ENCODE measurements at places on chromosomes 7 and 10.

DNA sequence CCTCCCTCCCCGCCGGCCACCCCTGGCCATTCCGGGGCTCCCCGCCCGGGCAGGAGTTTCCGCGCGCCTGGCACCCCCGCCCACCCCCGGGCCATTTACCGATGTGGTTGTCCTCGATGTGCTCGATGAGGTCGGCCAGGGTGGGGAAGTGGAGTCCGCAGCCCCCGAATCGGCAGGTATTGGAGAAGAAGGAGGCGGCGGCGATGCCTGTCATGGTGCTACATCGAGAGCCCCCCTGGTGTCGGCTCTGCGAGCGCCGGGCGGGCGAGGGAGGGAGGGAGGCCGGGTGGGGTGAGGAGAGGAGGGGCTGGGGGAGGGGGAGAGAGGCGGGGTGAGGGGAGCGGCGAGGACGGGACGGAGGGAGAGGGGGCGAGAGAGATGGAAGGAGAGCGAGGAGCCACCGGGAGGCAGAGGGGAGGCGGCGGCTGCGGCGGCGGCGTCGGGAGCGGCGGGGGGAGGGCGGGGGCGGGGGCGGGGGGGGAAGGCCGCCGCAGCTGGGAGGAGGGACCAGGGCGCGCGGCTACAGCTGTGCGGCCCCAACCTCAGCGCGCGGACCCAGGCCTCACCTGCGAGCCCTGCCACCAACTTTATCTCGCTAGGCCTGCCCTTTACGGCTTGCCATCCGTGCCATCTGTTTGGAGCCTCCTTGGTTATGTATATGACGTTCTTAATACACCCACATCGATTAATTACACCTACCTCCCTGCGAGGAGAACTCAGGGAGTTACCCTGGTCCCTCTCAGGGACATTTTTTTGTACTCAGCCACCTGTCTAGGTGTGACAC, at the start of gene JAZF1:
Gene JAZF1, minus strand, starts transcription at position 432 of the 784 bp plus-strand sequence.
- DNase-seq, result no peak

- no peak for DNase-seq
These were observed 105.2 kb upstream of the NOBOX start for GRCh38 chr7:144508702-144509101.

- no peak for DNase-seq
These were observed 151.5 kb downstream of the DNAJB6 start for GRCh38 chr7:157488281-157488680.

- DNase-seq, result no peak
These were observed 125.5 kb downstream of the CLEC2L start for GRCh38 chr7:139648941-139649425.

- DNase-seq, result no peak
These were observed 205.3 kb downstream of the BUB3 start for GRCh38 chr10:123359539-123359938.

- DNase-seq, result no peak
These were observed 47.5 kb downstream of the JAKMIP3 start for GRCh38 chr10:132113206-132113605.

DNA sequence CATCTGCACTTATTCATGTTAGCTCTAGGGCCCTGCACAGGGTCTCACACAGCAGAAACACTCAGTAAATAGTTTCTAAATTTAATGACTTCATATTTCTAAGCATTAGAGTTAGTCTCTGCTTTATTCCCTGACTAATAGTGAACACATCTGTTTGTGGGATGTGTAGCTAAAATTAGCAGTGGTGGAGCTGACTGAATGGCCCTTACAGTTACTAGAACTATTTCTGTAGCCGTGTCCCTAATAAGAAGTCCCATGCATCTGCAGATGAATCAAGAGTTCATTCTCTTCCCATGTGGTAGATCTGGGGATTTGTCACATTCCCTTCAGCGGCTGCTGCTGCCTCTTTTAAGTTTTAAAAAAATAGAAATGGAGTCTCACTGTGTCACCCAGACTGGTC, 11.7 kb downstream of the MAP3K8 start:
- DNase-seq, result no peak

DNA sequence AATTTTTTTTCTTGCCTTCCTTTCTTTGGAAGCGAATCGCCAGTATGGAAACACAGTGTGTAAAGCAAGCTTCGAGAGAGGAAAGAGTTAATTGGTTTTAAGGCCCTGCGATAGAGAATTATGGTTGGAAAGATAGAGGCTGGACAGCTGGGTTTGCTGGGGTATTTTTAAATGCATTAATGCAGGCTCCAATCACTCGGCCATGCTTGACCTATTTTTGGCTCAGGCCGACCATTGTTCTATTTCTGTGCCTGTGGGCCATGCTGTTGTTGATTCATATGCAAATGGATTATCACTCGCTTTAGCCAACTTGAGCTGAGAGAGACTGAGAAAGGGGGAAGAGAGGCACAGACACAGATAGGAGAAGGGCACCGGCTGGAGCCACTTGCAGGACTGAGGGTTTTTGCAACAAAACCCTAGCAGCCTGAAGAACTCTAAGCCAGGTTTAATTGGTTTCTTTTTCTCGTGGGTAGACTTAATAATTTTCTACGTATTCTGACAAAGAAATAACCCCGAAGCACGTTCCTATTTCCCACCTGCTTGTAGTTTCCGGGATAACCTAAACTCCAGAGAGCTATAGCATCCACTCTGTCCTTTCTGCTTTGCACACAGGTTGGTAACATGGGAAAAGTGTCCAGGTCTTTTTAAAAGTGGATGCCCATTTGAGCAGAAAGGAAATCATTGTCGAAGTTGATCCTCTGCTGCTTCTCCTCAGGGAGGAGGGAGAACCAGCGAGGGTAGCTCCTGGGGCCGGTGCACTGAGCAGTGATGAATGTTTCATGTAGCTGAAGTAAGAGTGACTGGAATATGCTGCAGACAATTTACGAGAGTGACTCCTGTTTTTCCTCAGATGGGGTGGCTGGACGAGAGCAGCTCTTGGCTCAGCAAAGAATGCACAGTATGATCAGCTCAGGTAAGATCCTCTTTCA, at the start of gene HDAC9:
Gene HDAC9, plus strand, starts transcription at position 338 of the 929 bp plus-strand sequence. Its CDS starts 554 bp downstream, at position 892.
- DNase-seq, result no peak

GRCh38 chr7:22660732-22661131, 66.3 kb upstream of the IL6 start:
- DNase-seq, result no peak

- no peak for DNase-seq
These were observed 8.3 kb downstream of the ABCA13 start for GRCh38 chr7:48179496-48180030.

- DNase-seq, result no peak
These were observed 106.1 kb downstream of the CRPPA start for GRCh38 chr7:16315280-16315679.

All from HCT116 (cell line).